ENCODE measurements at places on chromosomes 5 and 9.

GRCh38 chr5:54881286-54882005, 103.9 kb downstream of the ESM1 start:
- DNase-seq, result peak; percentile 79

DNA sequence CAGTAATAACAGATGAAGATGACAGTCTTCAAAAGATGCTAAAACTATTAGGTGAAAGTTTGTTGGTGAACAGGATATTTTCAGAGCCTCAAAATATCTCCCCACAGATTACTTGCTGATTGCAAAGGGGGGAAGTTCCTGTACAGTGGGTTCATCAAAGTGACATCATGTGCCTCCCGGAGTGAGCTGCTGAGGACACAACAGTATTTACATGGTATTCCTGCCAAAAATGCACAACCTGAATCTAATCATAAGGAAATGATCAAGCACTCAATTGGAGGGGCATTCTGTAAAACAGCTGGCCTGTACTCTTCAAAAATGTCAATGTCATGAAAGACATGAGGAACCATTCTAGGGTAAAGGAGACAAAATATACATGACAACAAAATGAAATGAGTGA, 18.9 kb upstream of the GLIS3 start:
- DNase-seq, result no peak

GRCh38 chr9:38011991-38012390, 57.0 kb downstream of the SHB start:
- no peak for DNase-seq

- DNase-seq, result no peak
These were observed 184.5 kb upstream of the TLE4 start for GRCh38 chr9:79387101-79387835.

DNA sequence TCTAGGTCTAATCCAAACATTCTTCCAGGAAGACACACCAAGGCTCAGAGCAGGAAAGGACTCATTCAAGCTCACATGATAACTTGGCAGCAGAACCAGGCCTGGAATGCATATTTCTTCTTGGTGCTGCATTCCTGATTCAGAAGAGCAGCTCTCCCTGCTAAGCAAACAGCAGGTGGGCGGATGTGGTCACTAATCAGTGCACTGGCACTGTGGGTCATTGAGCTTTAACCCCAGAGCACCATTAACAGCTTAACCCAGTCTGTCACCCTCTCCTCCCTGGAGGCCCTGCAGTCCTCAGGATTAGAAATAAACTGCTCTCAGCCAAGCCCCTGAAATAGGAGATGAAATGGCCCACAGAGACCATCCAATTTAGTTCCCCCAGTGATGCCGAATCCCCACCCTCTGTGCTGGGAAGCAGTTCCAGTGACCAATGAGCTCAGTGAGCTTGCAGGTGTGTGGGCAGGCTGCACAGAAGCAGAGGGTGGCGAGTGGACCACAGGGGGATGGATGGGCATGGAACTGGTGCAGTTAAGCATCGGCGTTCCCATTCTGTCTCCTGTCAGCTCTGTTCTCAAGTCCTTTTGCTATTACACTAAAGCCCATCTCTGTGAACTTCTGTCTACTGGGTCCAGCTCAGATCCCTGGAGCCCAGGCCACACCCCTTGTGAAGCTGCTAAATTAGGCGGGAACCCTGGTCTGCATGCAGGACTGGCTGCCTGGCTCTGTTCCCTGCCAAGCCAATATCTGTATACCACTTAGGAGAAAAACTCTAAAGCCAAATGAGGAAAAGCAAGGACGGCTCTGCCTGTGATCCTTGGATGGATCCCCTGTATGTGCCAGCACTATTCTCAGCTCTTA, 16.6 kb upstream of the MEGF9 start:
- DNase-seq, result peak; percentile 85

DNA sequence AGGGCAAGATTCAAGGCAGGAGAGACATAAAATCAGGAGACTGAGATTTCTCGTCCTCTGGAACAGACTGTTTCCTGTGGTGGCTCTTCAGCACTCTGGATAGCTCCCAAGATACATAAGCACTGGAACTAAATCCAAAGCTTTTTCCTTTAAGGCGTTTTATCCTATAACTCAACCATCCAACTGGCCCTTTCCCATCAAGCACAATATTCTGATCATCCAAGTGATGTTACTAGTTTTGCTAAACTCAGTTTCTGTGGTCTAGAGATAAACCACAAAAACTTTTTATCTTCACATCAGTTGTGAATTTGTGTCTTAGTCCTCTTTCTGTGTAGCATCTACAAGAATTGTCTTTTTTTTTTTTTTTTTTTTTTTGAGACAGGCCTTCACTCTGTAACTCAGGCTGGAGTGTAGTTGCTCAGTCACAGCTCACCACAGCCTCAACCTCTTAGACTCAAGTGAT, 299.4 kb downstream of the COX7C start:
- peak; percentile 18 for DNase-seq

- no peak for DNase-seq
These were observed 16.1 kb downstream of the OLFML2A start for GRCh38 chr9:124793015-124793541.

- no peak for DNase-seq
These were observed 29.2 kb downstream of the PTPN3 start for GRCh38 chr9:109468927-109469326.

GRCh38 chr5:154590093-154590724, 112.2 kb upstream of the HAND1 start:
- DNase-seq, result no peak

- no peak for DNase-seq
These were observed 377.8 kb downstream of the IRX2 start for GRCh38 chr5:2373631-2374030.

DNA sequence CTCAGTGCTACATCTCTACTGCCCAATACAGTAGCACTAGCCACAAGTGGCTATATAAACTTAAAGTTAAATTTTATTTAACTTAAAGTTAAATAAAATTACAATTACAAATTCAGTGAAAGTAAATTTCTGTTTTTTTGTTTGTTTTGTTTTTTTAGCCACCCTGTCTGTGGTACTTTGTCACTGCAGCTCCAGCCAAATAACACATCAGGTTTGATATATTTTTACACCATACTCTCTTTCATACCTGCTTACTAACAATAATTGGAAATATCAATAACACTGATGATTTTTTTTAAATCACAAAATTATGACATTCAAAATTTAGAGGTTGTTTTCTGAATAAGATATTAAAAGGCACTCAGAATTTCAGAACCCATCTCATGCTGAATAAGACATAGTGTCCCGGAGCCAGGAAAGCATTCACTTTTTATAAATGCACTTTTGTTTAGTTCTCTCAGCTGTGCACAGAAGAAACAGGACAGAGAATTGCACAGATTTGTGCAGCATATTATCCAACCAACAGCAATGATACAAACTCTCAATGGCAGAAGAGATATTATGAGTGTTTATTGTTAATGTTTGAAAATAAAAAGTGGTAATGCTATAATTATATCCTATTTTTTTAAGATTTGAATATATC, 92.6 kb downstream of the EDIL3 start:
- DNase-seq, result no peak

GRCh38 chr9:134497283-134497860, 144.2 kb upstream of the COL5A1 start:
- DNase-seq, result no peak

DNA sequence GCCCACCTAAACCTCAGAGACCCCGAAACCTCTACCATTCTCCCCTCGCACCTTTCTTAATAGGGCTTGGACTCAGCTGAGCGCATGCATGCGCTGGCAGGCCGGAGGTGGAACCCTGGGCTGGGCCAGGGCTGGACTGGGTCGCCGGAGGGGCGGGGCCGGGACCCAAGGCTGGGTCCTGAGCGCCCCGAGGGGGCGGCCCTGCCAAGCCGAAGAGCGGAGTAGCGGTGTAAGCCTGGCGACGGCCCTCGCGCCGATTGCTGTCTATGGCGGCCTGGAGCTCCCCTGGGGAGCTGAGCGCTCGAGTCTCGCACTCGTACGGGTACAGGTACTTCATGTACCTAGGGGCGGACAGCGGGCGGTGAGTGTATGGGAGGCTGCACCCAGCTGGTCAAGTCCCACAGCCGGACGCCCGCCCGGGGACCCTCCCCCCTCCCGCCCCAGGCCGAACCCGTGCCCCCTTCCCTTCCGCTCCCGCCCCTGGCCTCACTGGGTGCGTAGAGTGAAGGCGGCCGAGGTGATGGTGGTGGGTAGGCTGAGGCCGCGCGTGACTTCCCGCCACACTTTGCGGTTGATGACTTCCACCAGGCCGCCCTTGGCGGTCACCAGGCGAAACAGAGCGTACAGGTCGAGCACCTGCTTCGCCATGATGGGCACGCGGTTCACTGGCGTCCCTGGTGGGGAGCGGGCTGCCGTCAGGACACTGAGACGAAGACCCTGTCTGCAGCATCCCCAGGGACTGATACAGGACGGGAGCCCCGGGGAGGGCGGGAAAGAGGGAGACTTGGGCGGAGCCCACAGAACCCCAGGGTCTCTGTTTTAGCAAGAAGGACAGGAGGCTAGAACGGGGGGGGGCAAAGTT, 3.3 kb upstream of the DCTN3 start:
- DNase-seq, result no peak

- DNase-seq, result peak; percentile 43
These were observed 178.8 kb upstream of the CDH10 start for GRCh38 chr5:24823625-24824024.

- DNase-seq, result no peak
These were observed 9.6 kb upstream of the PLPP1 start for GRCh38 chr5:55544341-55544740.

- peak; percentile 20 for DNase-seq
These were observed 30.8 kb downstream of the RASGRF2 start for GRCh38 chr5:80990971-80991370.

DNA sequence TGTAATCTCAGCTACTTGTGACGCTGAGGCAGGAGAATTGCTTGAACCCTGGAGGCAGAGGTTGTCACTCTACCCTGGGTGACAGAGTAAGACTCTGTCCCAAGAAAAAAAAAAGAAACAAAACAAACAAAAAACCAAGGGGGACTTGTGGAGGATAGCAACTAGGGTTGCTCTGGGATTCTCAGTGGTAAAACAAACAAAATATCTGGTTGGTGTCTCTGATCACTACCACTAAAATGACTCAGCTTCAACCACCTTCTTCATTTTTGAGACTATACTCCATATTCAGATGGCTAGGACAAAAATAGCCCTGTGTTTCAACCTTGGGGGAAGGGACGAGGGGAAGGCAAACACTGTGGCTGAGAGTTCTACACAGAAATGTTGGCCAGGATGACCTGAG, 110.3 kb downstream of the ARRDC3 start:
- peak; percentile 20 for DNase-seq

- peak; percentile 73 for DNase-seq
These were observed 71.2 kb downstream of the RAPGEF1 start for GRCh38 chr9:131668439-131669268.

GRCh38 chr5:33969572-33970452, 14.7 kb downstream of the SLC45A2 start:
- peak; percentile 59 for DNase-seq

GRCh38 chr9:82621447-82621846, 441.5 kb downstream of the RASEF start:
- no peak for DNase-seq

GRCh38 chr9:93962561-93963440, 7.6 kb upstream of the BARX1 start:
- DNase-seq, result peak; percentile 77

- no peak for DNase-seq
These were observed 5.8 kb upstream of the CRHBP start for GRCh38 chr5:76947082-76947503.

- DNase-seq, result no peak
These were observed 964.7 kb upstream of the PTPRD start for GRCh38 chr9:11577522-11577921.

DNA sequence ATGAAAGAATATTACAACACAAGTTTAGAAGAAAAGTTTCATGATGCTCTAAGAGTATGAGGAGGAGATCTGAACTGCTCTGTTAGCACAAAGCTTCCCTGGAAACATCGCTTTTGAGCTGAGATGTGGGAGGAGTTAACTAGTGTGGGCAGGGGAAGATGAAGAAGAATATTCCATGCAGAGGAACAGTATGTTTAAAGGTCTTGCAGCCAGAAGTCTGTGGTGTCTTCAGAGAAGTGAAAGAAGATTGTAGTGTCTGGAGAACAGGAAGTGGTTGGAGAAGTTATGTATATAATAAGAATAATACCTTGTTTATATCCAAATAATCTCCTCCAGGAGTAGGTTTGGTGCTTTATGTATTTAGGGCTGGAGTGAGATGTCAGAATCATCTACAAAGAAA, 406.7 kb downstream of the MAN2A1 start:
- no peak for DNase-seq

GRCh38 chr5:141763541-141763940, 81.5 kb upstream of the ARAP3 start:
- DNase-seq, result no peak

DNA sequence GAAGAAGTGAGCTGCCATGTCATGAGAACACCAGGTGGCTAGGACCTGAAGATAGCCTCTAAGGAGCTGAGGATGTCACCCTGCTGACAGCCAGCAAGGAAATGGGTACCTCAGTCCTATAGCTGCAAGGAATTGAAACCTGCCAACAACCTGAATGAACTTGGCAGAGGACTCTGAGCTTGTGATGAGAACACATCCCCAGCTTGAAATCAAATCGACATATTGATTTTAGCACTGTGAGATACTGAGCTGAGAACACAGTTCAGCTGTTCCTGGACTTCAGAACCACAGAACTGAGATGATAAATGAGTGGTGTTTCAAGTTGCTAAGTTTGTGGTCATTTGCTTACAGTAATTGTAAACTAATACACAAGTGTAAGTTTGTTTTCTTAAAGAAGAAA, 5.5 kb upstream of the RASEF start:
- DNase-seq, result no peak

All from H4 (cell line).